NCI-H82 (cell line): ENCODE measurements at places on chromosomes 2 and 18.

DNA sequence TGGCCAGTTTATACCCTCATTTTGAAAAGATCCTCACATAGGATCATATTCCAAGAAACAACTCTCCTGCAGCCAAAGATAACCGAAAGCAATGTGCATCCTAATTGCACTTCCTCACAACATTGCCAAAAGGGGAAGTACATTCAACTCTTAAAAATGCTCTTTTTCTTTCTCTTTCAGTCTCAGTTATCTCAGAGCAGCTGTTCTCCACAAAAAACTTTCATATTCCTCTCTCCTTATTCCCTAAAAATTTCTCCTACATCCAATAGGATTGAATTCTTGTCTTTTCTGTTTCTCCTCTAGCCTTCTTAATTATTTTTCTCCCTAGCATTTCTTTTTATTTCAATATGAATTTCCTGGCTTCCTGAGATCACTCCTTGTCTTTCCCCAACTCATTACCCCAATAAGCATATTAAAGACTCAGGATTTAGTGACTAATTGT lies 7.4 kb upstream of the VRK2 start:
- no peak for DNase-seq

DNA sequence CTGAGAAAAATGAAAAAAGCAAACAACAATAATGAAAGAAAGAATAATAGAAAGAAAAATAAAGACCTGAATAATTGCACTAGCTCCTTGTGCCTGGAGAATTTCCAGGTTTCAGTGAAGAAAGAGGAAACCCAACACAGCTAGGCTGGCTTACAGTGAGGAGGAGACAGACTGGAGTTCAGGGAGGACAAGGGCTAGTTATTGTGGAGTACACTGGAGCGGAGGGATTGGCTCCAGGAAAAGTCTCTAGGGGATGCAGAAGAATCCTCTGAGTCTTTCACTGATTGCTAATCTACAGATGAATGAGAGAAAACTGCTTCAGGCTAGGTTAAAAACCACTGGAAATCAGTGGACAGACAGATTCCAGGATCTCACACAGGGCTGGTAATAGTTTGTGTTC lies 163.6 kb upstream of the RBMS1 start:
- DNase-seq: peak; percentile 9

DNA sequence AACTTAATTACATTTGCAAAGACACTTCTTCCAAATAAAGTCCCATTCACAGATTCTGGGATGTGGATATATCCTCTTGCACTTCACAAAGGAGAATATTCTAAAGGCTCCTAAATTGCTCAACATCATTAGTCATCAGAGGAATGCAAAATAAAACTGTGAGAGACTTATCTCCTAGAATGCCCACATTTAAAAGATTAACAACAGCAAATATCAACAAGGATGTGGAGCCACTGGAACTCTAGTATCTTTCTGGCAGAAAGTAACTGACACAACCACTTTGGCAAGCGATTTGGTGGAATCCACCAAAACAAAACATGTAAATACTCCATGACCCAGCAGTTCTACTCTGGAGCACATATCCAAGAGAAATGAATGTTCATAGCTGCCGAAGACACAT lies 4.6 kb downstream of the NEU2 start:
- DNase-seq: no peak

- DNase-seq: peak; percentile 64
These were observed 68.6 kb upstream of the MAL start for GRCh38 chr2:94956797-94957391.

- DNase-seq: no peak
These were observed 116.9 kb downstream of the TPGS2 start for GRCh38 chr18:36711813-36712444.

- no peak for DNase-seq
These were observed 9.0 kb downstream of the METTL21A start for GRCh38 chr2:207616185-207616584.

DNA sequence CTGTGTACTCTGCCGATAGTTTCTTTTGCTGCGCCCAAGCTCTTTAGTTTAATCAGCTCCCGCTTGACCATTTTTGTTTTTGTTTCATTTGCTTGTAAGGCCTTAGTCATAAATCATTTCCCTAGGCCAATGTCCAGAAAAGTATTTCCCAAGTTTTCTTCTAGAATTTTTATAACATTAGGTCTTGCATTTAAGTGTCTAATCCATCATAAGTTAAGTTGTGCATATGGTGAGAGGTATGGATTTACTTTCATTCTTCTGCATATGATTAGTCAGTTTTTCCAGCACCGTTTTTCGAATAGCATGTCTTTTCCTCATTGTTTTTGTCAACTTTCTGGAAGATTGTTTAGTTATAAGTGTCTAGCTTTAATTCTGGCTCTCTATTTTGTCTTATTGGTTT lies 484.8 kb upstream of the CNTNAP5 start:
- DNase-seq: no peak

- no peak for DNase-seq
These were observed 3.0 kb downstream of the CALCRL start for GRCh38 chr2:187445051-187445450.

GRCh38 chr2:174183076-174183475 lies 65.3 kb downstream of the OLA1 start:
- peak; percentile 6 for DNase-seq

GRCh38 chr2:104468846-104469245 lies 385.1 kb upstream of the POU3F3 start:
- no peak for DNase-seq

- DNase-seq: peak; percentile 7
These were observed 117.1 kb upstream of the KLHL14 start for GRCh38 chr18:32889615-32890593.

GRCh38 chr2:124970030-124970429 lies 944.9 kb downstream of the CNTNAP5 start:
- no peak for DNase-seq

- DNase-seq: no peak
These were observed 3.7 kb upstream of the AQP12A start for GRCh38 chr2:240687741-240688552.

DNA sequence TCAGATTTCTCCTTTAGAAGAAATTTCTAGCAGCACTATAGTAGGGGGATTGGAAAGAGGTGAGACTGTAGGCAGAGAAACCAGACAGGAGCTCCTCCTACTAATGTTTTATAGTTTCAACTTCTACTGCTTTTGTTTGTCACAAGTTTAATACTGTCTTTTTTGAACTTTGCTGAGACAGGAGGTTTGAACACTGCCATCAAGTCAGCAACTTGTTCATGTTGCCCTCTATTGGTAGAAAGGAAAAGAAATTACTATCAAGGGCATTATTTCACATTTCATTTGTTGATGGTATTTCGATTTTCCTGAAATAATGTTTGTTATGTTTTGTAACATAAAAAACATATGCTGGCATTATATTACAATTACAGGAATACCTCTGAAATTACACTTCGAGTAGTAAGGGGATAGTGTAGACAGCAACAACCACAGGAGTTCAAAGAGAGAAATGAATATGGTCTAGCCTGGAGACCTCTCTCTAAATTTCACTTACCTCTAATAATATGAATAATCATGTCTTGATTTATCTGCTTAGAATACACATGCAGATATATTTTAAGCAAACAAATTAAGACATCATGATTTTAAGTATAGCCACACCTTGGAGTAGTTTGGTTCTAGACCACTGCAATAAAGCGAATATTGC lies 12.4 kb upstream of the CCDC88A start:
- peak; percentile 48 for DNase-seq

DNA sequence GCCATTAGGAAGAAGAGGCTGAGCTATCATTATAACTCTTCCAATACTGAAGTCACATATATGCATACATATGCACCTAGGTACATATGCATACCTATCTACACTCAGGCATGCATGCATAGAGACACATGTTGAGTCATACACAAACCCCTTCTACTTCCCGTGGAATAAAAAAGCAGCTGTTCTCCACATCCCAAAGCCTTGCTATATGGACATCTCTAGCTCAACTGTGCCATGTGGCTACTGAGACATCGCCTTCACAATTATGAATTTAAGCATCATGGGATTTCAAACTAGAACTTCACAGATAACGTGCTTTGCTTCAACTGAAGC lies 120.5 kb downstream of the ANKRD44 start:
- no peak for DNase-seq

GRCh38 chr2:142877216-142877838 lies at the start of gene KYNU:
Gene KYNU, plus strand, starts transcription at chr2:142877664. Its CDS starts 7,704 bp downstream, at chr2:142885368.
- no peak for DNase-seq

DNA sequence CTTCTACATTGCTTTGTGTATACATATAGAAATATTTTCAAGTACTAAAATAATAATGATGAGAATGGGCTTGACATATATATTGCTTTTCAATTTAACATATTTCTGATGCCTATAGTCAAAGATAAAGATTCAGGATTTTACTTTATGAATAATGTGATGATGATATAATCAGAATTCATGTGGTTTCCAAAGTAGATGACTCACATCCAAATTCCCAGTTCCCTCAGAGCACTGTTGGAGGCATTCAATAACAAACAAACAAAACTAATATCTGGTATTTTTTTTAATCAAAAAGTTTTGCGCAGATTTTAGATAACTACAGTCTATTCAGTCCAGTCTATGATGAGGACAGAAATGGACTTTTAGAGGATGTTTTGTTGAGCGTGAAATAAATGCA lies 2094.5 kb upstream of the CELF4 start:
- DNase-seq: no peak

DNA sequence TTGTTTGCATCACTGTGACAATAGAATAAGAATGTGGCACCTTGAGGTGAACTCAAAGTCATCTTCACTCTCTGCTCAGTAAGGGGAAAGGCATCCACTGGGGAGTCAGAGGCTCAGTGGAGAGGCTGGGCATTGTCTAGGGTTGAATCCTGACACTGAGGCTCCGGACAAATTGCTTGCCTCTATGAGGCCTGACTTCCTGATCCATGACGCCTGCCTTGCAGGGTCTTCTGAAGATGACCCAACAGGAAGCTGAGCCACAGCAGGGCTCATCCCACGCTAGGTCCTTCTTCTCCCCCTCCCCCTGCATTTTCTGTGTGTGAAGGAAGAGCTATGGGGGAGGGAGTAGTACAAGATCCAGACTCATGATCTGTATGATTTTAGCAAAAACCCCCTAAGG lies 265.1 kb downstream of the SH3BP4 start:
- no peak for DNase-seq

- no peak for DNase-seq
These were observed 31.5 kb downstream of the ANKRD44 start for GRCh38 chr2:197278799-197279763.
